Activated naive CD4-positive, alpha-beta T cell treated with Interleukin-2 at 50 U/mL for 16 hours (primary cell): ENCODE measurements at places on chromosomes 6 and 20.

GRCh38 chr6:67352717-67353116, 1282.4 kb upstream of the ADGRB3 start:
- no peak for DNase-seq

DNA sequence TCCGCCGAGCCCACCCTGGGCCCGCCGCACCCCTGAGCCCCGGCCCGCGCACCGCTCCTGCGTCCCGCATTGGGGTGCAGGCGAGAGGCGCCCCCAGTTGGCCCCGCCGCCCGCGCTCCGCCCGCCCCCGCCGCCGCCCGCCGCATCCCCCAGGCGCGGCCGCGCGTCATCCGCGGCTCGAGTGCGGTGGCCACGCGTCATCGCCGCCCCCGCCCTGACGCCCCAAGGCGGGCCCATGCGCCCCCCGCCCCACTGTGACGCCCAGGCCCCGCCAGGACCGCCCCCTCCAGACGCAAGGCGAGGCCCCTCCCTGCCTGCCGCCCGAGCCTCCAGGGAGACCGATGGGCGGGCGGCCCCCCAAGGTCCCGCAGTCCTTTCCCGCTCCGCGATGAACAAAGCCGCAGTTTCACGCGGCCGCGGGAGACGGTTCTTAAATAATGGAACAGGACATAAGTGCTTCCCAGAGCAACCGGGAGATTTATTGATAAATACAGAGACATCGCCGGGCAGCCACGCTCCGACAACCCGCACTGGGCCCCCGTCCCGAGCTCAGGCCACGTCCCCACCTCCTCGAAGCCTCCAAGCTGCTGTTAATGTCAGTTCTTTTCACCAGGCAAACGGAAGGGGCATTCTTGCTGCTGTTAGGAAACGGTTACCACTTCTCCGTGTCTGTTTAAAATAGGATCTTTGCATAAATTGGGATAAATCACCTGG, at the start of gene ANKRD60:
Gene ANKRD60, minus strand, starts transcription at position 170 of the 714 bp plus-strand sequence. Its CDS starts 0 bp downstream, at position 170.
- peak; percentile 41 for DNase-seq

GRCh38 chr6:44108471-44108870, 18.8 kb downstream of the MRPL14 start:
- no peak for DNase-seq

GRCh38 chr6:95328231-95328630, 249.1 kb upstream of the MANEA start:
- DNase-seq: no peak

DNA sequence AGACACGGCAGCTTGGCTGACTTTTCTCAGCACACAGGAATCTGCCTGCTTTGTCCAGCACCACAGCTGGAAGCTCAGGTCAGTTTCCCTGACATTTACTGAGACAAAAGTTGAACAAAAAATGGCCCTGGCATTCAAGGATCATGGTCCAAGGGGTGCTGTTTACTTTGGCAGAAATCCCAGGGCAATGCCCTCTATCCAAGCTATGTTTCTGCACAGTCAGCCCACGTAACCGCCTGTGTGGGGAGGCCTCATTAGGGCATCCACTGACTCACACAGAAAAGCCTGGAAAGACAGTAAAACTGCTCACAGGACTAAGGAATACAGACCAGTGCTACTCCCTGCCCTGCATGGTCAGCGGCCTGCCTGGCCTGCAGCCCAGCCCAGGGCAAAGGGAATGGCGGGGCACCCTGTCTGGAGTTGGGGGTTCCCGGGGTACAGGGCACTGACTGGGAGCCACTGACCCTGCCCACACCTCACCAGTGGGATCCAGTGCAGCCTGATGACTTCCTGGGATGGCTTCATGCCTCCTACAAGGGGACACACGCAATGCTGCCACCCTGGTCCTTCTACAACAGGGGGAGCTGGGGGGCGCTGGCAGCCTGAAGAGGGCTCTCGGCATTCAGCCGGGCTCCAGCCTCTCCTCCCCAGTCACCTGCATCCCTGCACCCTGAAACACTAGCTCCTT, 77.1 kb downstream of the NINL start:
- DNase-seq: no peak

GRCh38 chr6:134619077-134619476, 301.2 kb upstream of the SGK1 start:
- DNase-seq: no peak

DNA sequence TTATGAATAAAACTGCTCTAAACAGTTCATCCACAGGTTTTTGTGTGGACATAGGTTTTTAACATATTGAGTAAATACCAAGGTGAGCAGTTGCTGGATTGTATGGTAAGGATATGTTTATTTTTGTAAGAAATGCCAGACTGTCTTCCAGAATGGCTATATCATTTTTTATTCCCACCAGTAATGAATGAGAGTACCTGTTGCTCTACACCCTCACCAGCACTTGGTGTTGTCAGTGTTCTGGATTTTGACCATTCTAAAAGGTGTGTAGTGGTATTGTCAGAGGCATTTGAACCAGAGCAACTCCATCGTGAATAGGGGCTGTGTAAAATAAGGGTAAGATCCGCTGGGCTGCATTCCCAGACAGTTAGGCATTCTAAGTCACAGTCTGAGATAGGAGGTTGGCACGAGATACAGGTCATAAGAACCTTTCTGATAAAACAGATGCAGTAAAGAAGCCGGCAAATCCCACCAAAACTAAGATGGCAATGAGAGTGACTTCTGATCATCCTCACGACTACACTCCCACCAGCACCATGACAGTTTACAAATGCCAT, 12.9 kb upstream of the NT5E start:
- no peak for DNase-seq

DNA sequence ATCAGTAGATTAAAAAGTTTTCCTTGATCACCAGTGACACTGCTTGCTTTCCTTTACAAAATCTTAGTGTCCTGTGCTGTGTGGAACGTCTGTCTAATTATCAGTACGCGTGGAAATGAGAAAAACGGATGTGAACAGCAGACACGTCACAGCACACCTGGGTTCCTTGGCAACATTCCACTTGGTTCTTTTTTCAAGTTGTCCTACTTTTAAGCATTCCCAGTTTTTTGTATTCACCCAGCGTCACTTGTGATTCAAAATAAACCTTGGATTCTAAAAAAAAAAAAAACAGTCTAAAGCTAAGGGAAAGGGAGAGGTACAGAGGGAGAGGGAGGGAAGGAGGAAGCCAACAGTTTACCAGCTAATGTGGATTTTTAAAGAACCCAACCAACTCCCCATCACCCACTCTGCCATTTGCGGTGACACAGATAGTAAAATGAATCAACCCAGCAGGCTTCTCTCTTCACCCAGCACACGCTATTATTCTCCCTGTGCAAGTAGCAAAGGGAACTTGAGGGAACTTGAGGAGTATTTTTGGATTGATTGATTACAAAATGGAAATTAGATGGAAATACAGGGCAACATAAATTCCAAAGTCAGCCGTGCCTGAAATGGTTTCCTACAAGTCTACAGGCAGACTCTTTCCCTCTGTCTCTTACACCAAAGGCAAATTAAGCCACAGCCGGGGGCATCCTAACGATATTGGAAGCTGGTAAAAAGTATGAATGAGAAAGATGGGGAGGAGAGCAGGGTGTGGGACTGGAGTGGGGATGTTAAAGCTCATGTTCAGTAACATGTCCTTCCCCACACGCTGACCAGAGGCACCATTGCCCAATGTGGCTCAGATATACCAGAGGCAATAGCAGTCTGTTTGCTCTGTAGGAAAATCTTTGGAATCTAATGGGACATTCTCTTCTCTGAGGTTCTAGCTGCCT, 129.8 kb downstream of the SASH1 start:
- no peak for DNase-seq

DNA sequence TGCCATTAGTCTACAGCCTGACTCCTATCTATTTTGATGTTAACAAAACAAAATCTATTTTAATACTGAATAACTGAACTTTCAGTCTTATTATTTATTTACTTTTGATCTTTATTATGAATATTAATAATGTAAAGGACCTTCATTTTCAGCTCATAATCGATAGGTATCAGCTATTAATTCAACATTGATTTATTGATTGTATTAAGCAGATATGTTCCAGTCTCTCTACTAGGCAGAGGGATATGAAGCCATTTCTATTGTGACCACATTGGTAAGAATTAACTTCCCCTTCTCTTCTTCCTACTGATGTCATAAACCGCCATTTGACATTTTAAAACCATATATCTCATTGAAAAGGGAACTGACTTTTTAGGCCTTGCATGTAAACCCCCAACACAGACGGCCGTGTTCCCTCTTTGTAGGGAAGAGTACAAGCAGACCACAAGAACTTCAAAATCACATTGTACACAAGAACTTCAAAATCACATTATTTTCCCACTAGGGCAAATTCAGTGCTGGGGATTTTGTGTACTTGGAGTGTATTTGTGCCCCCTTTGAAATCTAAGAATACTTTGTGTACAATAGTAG, 69.5 kb upstream of the FABP7 start:
- no peak for DNase-seq

DNA sequence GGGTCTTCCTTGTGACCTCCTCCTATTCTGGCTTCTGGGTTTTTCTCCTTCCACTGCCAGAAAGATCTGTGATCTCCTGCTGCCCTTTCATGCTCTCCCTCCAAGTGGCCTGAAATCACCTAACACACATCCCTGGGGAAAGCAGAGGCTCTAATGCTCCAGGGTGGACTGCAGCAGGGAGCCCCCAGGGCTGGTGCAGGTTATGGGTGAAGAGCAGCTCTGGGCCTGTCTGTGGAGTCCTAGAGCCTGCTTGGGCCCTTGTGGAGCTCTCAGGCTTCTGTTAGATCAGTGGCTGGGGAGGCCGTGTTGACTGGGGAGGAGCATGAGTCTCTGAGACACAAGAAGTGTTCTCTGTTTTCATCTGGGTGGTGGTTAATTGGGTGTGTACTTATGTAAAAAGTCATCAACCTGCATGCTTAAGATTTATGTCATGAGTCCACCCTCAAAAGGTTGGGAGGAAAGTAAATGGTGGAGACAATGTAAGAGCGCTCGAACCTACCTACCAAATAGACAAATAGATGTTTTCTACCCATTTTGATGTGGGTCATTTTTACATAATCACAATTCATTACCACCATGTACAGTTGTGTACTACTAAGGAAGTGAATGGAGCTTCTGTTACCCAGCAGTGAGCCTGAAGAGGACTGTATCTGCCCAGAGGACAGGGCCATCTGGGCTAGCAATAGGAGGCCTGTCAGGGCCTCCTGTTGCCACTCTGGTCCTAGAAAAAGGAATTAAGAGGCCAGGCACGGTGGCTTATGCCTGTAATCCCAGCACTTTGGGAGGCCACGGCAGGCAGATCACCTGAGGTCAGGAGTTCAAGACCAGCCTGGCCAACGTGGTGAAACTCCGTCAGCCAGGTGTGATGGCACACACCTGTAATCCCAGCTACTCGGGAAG, 32.0 kb upstream of the RNF8 start:
- DNase-seq: no peak

DNA sequence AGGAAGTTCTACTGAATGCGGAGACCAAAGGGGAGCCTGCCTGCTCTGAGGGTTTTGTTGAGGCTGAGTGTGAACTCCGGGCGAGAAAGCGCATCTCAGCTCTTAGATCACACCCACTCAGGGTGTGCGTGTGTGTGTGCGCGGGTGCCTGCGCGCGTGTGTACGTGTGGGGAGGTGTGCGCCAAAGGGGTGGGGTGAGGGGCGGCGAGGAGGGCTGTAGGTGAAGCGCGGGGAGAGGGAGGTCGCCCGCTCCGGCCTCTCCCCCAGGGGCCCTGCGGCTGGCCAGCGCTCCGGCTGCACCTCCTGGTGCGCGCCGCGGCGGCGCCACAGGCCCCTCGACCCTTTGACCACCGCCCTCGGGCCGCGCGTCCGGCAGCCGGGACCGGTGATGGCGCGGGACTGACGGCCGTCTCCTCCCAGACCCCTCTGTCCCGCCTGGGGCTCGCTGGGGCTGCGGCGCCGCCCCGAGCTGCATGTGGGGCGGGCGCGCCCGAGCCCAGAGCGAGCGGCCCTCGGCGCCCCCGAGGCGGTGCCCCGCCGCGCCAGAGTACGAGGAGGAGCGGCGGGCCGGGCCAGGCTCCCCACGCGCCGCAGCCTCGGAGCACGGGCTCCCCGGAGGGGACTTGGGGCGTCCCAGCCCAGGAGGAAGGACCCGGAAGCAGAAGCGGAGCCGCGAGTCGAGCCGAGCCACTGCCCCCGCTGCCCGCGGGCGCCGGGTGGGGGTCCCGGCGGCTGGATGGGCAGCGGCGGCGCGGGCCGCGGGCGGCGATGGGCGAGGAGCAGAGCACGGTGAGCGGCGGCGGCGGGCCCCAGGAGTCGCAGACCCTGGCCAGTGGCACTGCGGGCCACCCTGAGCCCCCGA, at the start of gene RNF217:
Gene RNF217, plus strand, starts transcription at position 661 of the 862 bp plus-strand sequence. Its CDS starts 108 bp downstream, at position 769.
- no peak for DNase-seq

DNA sequence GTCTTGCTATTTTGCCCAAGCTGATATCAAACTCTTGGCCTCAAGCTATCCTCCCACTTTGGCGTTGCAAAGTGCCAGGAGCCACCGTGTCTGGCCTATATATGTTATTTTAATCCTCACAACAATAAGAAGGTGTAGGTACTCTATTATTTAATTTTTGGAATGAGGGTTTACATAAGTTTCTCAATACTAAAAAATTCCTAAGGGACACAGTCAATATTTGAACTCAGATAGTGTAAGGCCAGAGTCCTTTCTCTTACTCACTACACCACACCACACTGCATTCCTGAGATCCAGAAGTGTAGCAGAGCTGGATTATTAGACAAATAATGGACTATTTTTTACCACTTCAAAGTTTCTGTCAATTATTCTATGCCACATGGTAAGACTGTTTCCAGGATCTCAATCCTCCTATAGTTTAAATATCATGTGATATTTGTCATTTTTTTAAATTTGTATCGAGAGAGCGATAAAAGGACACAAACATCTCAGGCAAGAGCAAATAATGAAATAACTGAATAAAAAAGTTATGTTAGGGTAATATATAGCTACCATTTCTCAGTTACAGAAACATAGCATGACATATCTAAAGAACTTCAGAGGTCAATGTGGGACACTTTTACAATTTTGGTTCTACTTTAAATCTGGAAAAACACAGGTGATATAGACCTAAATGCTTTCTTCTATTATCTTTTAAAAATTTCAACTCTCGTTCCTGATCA, 162.2 kb upstream of the THEMIS start:
- DNase-seq: no peak

GRCh38 chr6:41187924-41188886, 12.7 kb downstream of the TREML2 start:
- no peak for DNase-seq
